ENCODE measurements at places on chromosomes 11 and 22. TPM values are rescaled to one million over a fixed set of nuclear protein-coding genes. Genes with fewer than 3 reads are reported as not detected.

The MIAT gene
- 0.93 TPM for polyA plus RNA-seq

The MAPK8IP2 gene
- not detected for polyA plus RNA-seq

The OR9Q2 gene
- polyA plus RNA-seq: not detected

The CRACR2B gene
- polyA plus RNA-seq: 20.0 TPM
